C1 segment of cervical spinal cord (tissue), 14 donors: ENCODE measurements at places on chromosomes 1 and 21.

DNA sequence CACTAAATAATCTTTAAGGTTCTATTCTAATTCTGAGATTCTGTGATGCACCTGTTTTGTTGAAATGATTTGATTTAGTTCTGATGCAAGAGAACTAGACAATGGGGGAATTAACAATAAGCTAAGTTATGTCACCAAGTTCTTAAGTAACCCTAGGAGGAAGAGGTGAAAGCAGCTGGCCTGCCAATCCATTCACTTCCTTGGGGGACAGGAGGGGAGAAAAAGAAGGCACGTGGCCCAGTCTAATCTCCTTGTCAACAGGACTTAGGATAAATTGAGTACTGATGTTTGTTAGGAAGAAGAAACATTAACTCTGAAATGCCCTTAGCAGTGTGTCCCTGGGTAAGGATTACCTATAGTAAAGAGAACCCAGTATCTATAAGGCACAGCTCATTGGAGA, 36.9 kb downstream of the TLCD4 start:
- DNase-seq: no peak

DNA sequence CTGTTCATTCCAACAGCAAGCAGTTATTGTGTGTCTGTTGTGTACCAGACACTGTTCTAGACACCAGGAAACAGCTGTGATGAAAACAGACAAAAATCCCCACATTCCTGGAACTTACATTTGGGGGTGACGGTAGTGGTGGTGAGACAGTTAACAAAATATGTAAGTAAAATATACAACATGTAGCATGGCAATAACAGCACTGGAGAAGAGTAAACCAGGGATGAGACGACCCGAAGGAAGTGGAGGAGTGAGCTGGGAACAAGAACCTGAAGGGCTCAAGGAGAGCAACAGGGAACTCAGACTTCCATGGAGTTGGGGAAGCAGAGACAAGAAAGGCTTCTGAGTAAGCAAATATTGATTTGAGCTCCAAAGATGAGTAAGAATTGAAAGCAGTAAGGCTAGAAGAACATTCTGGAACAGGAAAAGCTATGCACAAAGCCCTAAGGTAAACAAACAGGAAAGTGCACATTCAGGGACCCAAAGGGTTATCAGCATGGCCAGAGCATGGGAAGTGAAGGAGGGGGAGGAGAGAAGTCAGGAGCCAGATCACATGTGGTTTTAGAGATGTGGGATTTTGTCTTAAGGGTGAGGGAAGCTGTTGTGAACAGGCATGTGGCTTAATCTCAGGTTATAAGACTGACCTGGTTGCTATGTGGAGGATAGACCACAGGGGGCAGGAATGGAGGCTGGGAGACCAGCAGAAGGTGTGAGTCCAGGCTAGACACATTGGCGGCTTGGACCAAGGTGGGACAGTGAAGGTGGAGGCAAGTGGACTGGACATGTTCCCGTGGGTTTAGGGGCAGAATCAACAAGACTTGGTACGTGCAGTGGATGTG, 7.3 kb downstream of the CSF1 start:
- DNase-seq: no peak

GRCh38 chr1:218967836-218968235, 205.8 kb upstream of the LYPLAL1 start:
- DNase-seq: no peak

DNA sequence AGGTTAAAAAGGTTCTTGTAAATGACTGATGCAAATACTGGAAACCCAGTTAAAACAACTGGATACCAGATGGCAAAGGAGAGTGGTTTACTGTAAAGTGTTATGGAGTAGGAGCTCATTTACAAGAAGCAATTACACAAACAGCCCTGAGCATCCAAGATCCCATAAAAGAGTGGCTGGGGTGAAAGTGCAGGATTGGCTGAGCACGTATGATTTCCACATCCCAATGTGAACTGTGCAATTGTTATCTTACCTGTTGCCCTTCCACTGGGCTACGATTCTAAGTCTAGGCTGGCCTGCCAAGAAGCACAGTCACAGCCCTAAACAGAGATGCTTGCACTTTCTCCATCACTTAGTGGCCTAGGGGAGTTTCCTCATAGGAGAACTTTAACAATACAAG, 277.6 kb upstream of the RUNX1 start:
- DNase-seq: no peak

DNA sequence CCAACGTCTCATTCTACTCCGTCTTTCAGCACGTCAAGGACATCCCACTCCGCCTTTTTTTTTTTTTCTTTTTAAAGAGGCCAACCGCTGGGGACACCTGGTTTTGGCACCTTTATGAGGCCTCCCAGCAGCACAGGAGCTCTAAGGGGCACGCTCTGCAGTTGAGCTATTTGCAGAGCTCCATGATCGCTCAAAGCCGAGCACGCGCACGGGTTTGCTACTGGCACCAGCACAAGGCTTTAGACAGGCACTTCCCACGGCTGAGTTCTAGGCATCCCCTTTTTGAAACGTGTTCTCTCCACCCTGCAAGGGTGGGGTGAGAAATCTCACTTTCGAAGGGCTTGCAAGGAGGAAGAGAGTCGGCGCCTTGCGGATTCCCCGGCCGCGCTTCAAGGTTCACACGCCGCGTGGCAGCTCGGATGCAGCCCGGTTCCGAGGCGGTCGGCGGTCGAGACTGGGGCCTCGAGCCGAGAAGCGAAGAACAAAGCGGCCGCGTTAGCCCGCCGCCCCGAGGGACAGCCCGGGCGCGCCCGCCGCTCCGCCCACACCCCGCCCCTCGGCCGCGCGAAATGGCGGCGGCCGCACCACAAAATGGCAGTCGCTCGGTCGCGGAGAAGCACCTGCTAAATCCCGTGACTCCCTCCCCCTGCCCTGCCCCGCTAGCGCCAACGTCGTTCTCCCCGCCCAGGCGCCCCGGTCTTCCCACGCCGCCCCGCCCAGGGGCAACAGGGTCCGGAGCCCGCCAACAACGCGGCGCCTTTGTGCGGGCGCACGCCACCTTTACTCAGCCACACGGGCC, 12.9 kb upstream of the SPEN start:
- DNase-seq: peak; percentile 77

DNA sequence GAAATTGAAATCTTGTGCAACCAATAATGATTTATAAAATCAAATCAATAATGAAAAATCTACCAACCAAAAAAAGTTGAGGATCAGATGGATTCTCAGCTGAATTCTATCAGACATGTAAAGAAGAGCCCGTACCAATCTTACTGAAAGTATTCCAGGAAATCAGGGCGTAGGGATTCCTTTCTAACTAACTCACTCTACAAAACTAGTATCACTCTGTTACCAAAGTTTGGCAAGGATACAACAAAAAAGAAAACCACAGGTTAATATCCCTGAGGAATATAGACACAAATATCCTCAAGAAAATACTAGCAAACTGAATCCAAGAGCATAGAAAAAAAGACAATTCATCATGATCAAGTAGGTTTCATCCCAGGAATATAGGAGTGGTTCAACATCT, 52.8 kb upstream of the ADGRL4 start:
- no peak for DNase-seq

DNA sequence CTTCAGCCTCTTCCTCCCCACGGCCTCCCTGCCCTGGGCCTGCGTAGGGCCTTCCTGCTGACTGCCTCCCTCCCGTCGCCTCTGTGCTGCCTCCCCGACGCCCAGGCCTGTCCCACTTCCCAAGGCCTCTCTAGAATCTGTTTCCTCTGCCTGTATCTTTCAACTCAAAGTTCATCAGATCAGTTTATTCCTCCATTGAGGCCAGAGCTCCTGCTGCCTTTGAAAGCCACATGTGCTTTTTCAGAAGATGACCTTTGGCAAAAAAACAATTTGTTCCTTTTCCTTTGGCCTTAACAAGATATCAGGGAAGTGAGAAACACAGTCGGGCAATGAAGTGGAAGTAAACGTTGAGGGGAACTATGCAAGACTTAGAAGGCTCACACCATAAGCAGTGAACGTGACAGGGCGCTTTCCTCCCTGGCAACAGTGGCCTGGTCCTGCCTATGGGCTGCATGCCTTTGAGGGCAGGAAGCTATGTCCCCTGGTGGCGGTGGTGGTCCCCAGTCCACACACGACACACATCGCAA, 85.9 kb downstream of the PSMG1 start:
- DNase-seq: no peak

DNA sequence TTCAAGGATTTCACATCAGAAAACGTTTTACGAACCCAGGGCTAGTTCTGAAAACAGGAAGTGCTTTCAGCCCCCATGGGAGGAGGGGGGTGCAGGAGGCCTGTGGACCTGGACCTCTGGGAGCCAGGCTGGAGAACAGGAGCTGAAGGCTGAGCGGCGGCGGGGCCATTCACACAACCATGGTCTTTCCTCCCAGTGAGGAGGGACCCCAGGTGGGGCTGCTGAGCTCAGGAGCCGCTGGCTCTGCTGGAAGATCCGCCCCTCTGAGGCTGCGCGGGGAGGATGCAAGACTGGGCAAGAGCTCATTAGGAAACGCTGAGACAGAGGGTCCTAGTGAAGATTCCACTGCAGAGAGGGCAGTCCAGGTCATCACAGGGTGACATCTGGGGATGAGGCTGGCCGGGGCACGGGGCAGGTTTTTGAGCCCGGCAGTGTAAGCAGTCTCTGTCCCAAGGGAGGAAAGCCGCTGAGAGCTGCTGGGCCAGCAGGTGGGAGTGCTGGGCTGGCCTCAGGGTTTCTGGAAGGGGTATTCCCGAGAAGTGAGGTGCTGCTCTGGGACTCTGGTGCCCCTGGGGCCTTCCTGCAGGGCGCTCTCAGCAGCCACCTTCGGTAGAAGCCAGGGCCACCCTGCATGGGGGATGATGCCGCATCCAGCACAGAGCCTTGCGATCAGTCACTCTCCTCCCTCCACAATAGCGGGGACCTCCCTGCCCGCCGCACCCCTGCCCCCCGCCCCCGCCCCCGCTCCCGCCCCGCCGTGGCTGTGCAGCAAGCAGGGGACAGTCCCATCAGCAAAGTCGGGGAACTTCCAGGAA, 7.5 kb downstream of the MX2 start:
- DNase-seq: no peak

DNA sequence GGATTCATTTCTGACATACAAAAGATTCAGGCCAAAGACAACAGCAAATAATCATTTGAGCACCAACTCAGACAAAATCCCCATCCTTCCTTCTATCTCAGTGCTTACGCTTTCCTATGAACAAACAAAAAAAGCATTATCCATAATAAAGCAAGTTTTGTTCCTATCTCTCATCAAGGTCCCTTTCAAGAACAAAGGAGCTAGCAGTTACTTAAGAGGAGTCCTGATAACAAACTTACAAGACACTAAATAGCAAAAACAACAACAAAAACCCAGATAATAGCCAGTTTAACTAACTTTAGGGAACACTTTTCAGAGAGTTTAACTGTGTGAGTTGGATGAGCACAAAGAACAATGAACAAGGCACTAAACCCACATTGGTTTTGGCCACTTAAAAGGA, 10.5 kb downstream of the EVI5 start:
- DNase-seq: no peak

GRCh38 chr1:41440321-41441085, 44.0 kb downstream of the EDN2 start:
- no peak for DNase-seq

DNA sequence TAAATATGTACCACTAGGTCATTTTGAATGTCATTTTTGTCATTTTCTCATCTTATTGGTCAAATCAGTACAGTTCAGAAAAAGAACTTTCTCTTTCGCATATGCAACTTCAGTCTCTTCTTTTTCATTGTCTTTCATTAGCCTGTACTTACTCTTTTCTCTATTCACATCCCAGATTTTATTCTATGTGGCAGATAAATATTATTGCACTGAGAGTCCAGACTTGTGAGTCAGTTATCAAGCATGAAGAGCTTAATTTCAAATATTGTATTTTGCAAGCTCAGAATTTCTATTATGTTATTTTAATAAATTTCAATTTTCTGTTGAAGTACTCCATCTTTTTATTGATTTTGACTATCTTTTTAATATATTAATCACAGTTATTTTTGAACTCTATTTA, 105.2 kb upstream of the PALMD start:
- DNase-seq: no peak

DNA sequence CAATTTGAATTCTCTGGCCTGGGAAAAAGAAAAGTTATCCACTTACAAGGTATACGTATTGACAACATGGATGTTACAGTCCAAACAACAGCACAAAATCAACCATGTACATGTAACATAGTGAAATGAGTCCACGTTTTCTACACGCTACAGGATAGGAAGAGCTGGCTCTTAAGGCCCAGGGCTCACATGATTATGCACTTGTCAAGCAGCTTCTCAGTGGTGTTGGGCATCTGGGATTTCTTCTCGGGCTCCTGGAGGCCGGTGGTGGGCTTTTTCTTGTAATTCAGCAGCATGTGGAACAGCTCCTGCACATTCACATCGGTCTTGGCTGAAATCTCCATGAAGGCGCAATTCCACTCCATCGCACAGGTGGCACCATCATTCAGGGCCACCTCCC, 4.0 kb downstream of the DIRAS3 start:
- no peak for DNase-seq

- no peak for DNase-seq
These were observed 15.5 kb downstream of the LEPR start for GRCh38 chr1:65435987-65436386.

DNA sequence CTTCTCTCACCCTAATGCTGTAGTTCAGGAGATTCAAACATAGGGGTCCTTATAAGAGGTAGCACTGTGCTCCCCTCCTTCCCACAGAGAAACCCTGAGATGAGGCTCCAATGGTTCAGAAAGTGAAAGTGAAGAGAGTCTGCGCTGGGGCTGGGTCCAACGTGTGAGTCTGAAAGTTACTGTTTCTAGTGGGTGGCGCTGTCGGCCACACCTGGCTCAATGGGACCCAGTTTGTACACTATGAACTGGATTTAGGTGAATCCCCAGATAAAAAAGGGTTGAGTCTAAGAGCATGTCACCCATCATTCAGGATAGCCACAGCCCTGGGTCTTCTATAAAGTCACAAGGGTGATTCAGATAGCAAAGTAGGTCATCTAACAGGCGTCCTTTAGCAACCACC, 2.8 kb downstream of the SMCP start:
- DNase-seq: no peak

DNA sequence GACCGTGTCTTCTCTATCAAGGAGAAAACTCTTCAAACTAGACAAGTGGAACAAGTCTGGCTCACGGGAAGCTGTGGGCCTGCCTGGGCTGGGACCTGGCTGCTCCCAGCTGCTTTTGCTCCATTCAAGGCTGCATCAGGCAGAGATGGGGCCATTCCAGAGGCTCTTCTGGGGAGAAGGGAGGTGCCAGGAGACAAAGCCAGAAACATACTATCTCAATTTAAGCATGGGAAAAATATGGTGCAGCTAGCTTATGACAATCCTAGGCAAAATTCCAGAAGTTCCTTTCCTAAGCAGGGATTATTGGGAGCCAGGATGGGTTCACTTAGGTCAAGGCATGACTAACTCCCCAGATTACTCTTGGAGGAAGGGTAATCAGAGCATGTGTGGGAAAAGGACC, 90.8 kb upstream of the SLC2A1 start:
- no peak for DNase-seq

- DNase-seq: no peak
These were observed 2.2 kb downstream of the OR10Z1 start for GRCh38 chr1:158607296-158607695.

- DNase-seq: no peak
These were observed 20.5 kb downstream of the PLEKHM2 start for GRCh38 chr1:15704526-15705183.

GRCh38 chr1:222224636-222225315, 323.1 kb downstream of the HHIPL2 start:
- no peak for DNase-seq
